Colonic mucosa (tissue), 4 donors: ENCODE measurements at places on chromosomes 4 and X. TPM values are rescaled to one million over a fixed set of nuclear protein-coding genes. Genes with fewer than 3 reads are reported as not detected.

FGF13 gene
- 2.1 TPM for total RNA-seq

SOX3 gene
- not detected for total RNA-seq

PPID gene
- total RNA-seq: 48.5 TPM

SSX1 gene
- total RNA-seq: not detected

UGT2B17 gene
- 639 TPM for total RNA-seq

VCX3A gene
- total RNA-seq: not detected

POU4F2 gene
- total RNA-seq: not detected

NSUN7 gene
- 10.9 TPM for total RNA-seq

ASMT gene
- not detected for total RNA-seq

ATP2B3 gene
- not detected for total RNA-seq

GATB gene
- 20.9 TPM for total RNA-seq

TREX2 gene
- not detected for total RNA-seq

RBM47 gene
- 279 TPM for total RNA-seq

SCML2 gene
- total RNA-seq: 2.5 TPM

PDCL2 gene
- total RNA-seq: not detected

ARHGAP24 gene
- total RNA-seq: 4.2 TPM

SOD3 gene
- 22.3 TPM for total RNA-seq

PAGE4 gene
- total RNA-seq: not detected

ABCG2 gene
- total RNA-seq: 18.8 TPM

DMRTC1B gene
- not detected for total RNA-seq

CCSER1 gene
- total RNA-seq: 11.2 TPM

TMPRSS11D gene
- total RNA-seq: not detected

VSIG4 gene
- total RNA-seq: 5.7 TPM

H2BW2 gene
- total RNA-seq: not detected

SHROOM3 gene
- 142 TPM for total RNA-seq

RS1 gene
- not detected for total RNA-seq

FDCSP gene
- total RNA-seq: 0.49 TPM

DCK gene
- 19.1 TPM for total RNA-seq

ASB12 gene
- total RNA-seq: 0.40 TPM

GPC4 gene
- total RNA-seq: 15.4 TPM

BEX5 gene
- 2.0 TPM for total RNA-seq

RASGEF1B gene
- total RNA-seq: 24.5 TPM

LRRC66 gene
- total RNA-seq: 8.5 TPM

METTL14 gene
- total RNA-seq: 34.1 TPM

RAB9A gene
- 67.1 TPM for total RNA-seq

CD40LG gene
- total RNA-seq: 0.44 TPM

ITGB1BP2 gene
- 0.96 TPM for total RNA-seq

AVPR2 gene
- total RNA-seq: not detected

MAGEE2 gene
- total RNA-seq: 0.10 TPM

ARR3 gene
- not detected for total RNA-seq

TMEM35A gene
- 0.96 TPM for total RNA-seq

F8A3 gene
- not detected for total RNA-seq

PLXNB3 gene
- total RNA-seq: 3.7 TPM

NAT8L gene
- total RNA-seq: 0.17 TPM

OPRPN gene
- total RNA-seq: not detected

PLA2G12A gene
- total RNA-seq: 55.1 TPM

VCX gene
- total RNA-seq: not detected

SAGE1 gene
- not detected for total RNA-seq

PNCK gene
- 11.1 TPM for total RNA-seq

USP26 gene
- not detected for total RNA-seq
